ENCODE measurements at places on chromosomes 3 and 15. TPM values are rescaled to one million over a fixed set of nuclear protein-coding genes. Genes with fewer than 3 reads are reported as not detected.

GRCh38 chr3:14861031-14861430 lies 42.3 kb downstream of the FGD5 start:
- DNase-seq = no peak

GRCh38 chr3:194779729-194780224 lies 94.1 kb downstream of the FAM43A start:
- no peak for DNase-seq

Gene CCDC9B
- 8.9 TPM for polyA plus RNA-seq

Gene RTP1
- not detected for polyA plus RNA-seq

DNA sequence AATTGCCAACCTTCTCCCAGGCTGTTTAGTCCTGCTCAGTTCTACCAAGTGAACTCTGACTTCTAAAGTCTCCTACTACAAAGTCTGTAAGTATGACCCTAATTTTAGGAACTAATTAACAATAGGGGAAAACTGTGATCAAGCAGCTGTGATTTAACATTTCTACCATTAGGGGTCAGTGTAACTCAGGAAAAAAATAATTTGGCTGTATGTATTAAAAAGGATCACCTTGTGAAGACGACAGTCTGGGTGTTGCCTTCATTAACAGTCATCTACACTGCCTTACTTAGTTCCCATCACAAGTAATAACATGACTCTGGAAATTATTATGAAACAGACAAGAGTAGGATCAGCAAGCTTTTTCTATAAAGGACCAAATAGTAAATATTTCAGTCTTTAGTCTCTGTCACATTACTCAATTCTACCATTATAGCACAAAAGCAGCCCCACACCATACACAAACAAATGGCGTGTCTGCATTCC lies 4.2 kb upstream of the NPHP3 start:
- DNase-seq = peak; percentile 43

Gene TRH
- 0.11 TPM for polyA plus RNA-seq

- no peak for DNase-seq
Measured at GRCh38 chr15:56042982-56043980, 49.9 kb upstream of the NEDD4 start.

Gene LRRIQ4
- 0.23 TPM for polyA plus RNA-seq

DNA sequence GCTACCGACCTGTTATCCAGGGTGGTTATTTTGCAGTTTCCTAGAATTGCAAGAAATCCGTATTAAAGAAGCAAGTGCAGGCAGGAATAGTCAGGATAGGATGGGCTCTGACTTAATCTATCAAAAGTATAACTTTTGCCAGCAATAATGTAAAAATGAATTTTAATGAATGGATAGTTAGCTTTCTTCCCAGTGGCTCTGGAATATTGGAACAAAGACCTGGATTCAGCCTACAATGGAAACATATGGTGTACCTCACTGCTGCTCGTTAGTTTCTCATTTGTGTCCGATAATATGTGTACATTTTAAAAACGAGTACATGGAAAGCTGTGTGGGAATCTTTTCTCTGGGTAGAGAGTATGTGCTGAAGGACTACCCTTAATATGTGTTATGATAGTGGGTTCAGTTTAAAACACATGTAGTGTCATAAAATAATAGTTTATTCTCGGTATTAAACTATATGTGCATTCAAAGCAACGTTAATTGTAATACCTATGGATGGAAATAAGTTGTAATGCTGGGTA lies 805 bp downstream of the SERPINI1 start:
- DNase-seq = no peak

Gene TRPM1
- polyA plus RNA-seq = 0.18 TPM

Gene PLA2G4B
- polyA plus RNA-seq = 5.3 TPM

DNA sequence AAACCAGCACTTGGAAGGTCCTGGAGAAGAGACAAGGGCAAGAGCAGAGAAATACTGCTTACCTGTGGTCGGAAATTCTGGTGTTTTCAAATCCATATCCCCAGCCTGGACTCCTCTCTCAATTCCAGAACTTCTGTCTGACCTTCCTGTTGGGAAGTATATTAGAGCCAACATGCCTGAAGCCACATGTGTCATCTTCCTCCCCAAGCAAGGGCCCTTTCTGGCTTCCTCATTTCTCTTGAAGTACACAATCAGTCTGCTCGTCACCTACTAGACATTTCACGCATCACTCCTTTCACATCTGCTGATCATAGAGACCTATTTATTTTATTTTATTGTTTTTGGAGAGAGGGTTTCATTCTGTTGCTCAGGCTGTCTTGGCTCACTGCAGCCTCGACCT lies 8.4 kb downstream of the PARP14 start:
- no peak for DNase-seq

Gene CELSR3
- 0.81 TPM for polyA plus RNA-seq

DNA sequence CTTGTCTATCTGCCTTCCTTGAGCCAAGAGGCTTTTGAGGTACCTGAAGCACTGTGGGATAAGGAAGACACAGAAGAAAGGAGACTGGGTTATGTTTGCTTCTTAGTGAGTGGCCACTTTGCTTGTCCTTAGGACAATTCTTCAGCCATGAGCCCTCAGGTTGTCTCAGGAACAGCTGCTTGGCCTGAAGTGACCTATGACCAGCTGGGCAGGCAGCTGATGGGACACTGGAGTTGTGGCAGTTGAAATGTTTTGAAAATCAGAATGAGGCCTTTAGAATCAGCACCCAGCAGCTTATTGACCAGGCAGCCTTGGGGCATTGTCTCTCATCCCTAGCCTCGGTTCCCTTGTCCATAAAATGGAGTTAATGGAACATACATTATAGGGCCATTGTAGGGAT lies 37.0 kb downstream of the RBP2 start:
- no peak for DNase-seq

GRCh38 chr3:99716463-99716995 lies 78.1 kb downstream of the COL8A1 start:
- no peak for DNase-seq

DNA sequence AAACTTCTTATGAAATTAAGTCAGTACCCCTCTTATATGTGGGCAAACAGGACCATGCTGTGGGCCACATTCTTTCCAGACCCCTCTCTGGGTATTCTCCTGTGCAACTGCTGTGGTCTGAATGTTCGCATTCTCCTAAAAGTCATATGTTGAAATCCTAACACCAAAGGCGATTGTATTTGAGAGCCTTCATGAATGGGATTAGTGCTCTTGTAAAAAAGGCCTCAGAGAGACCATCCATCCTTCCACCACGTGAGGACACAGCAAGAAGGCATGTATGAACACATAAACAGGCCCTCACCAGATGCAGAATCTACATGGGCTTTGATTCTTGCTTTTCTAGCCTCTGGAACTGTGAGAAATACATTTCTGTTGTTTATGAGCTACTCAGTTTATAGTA lies 68.0 kb upstream of the NAALADL2 start:
- no peak for DNase-seq

Gene USP50
- polyA plus RNA-seq = 1.5 TPM

- no peak for DNase-seq
Measured at GRCh38 chr3:94064243-94064860, 1.5 kb downstream of the NSUN3 start.

DNA sequence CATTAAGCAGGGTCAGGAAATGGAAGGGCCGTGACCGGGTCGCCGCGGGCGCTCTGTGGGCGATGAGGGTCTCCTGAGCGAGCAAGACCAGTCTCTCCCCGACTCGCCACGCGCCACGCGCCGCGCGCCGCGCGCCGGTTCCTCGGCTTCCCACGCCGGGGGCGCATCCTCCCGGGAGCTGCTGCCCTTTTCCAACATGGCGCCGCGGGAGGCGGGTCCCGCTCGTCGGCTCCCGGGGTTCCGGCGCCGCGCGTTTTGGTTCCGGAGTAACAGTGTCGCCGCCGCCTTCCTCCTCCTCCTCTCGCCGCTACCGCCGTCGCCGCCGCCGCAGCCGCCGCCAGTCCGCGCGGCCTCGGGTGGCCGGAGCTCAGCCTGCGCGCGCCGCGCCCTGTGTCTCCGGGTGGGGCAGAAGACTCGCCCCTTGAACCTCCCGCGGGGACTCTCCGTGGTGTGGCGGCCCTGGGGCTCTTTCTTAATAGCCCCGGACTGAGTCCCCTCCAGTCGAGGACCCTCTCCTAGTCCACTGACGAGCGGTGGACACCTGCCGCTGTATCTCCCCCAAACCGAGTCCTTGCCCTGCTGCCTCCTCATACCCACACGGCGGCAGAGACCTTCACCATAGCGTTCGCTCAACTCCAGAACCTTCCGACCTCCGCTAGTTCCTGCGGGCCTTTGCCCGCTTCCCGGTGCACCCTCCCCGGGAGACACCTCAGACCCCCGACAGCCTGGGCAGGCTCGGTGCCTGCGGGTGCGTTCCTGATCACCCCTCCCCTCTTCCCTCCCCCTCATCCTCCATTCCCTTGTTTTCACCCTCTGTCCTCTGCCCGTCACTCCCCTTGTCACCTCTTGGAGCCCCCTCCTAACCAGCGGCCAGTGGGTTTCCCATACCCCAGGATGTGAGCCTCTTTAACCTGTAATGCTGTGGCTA lies at the start of gene MAP2K5:
MAP2K5 (plus strand) TSS at position 284 of the 928 bp plus-strand sequence; CDS start at position 917, 633 bp downstream.
- DNase-seq = peak; percentile 58
